NCI-H146 (cell line): ENCODE measurements at places on chromosomes 12 and 14.

DNA sequence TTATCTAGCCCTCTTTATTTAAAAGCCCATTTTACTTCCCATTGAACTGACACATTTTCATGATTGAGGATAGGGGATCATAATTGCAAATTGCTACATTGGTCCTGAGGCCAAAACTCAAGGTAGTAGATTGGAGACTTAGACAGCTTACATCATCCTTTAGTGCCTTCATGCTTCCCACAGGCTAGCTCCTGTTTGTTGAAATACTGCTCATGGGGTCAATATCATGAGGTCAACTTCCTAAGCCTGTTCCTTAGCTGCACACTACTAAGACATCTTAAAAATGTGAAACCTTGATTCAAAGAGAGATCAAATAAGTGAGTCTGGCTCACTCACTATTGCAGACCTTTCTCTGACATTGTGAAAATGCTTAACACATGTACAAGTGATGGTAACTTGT, 113.0 kb downstream of the TBC1D30 start:
- no peak for DNase-seq

DNA sequence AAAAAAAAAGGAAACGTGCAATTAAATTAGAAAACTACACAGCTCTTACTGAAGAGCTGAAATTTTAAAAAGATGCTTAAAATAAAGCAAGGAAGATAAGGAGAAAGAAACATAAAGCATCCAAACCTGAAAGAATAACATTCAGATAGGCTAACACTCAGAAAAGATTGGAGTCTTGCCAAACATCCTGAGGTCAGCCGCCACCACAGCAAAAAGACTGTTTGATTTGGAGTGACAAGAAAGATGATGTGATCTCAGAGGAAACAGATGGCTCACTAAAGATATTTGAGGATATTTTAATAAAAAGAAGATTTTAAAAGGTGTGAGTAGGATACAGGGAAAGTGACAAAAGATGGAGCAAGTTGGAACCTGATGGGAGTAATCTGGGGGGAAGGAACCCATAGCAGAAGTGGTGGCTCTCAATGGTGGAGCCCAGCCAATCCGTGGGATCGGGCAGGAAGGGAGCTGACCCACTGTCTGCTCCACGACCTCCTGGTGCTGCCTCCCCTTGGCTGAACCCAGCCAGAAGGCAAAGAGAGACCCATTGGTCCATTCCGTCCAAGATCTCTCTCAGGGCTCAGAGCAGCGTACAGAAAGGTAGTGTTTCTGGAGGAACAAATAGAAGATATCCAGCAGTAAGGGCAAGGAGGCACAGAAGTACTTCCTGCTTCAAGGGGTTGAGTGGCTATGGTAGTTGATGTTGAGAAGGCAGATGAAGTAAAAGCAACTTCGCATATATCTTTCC, 469.6 kb downstream of the RGS6 start:
- no peak for DNase-seq

GRCh38 chr14:102923925-102924486, 1.5 kb downstream of the AMN start:
- no peak for DNase-seq

- no peak for DNase-seq
Measured at GRCh38 chr12:26331960-26332359, 136.6 kb downstream of the SSPN start.

- DNase-seq, result no peak
Measured at GRCh38 chr14:65986041-65986440, 500.1 kb upstream of the CCDC196 start.

DNA sequence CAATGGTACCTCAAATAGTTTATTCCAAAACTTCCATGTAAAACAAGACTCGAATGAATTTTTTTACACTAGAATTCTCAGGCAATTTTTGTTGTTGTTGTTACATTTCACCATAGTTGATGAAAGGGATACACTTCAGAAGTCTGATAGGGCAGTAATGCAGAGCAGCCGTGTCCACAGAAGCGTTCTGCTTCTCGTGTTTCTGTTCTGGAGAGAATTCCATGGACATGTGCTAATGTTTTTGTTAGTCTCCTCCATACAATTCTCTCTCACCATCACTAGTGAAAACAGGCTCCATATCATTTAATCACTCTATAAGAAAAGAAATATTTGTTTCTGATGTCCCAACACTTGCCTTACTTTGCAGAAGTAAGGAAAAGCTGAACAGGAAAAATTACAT, 606.1 kb downstream of the SLC16A7 start:
- no peak for DNase-seq

GRCh38 chr14:100679707-100680438, 46.8 kb upstream of the DLK1 start:
- DNase-seq, result no peak

DNA sequence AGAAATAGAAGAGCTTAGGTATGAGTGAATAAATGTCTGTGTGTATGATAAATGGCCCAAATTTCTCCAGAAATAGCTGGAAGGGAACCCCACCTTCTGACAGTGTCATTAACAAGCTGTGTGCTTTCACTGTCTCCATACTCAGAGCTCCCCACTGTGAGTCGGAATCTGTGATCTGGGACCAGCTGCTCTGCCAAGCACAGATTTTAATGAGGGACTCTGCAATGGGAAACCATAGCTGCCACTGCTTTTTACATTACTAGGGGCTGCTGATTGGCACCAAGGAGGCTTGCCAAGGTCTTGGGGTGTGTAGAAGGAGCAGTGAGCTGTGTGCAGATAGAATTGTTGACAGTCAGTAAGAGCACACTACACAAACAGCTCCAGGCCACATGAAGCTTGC, 244.2 kb upstream of the CCDC196 start:
- DNase-seq, result no peak

- DNase-seq, result no peak
Measured at GRCh38 chr12:54024581-54025305, 3.5 kb upstream of the HOXC6 start.

DNA sequence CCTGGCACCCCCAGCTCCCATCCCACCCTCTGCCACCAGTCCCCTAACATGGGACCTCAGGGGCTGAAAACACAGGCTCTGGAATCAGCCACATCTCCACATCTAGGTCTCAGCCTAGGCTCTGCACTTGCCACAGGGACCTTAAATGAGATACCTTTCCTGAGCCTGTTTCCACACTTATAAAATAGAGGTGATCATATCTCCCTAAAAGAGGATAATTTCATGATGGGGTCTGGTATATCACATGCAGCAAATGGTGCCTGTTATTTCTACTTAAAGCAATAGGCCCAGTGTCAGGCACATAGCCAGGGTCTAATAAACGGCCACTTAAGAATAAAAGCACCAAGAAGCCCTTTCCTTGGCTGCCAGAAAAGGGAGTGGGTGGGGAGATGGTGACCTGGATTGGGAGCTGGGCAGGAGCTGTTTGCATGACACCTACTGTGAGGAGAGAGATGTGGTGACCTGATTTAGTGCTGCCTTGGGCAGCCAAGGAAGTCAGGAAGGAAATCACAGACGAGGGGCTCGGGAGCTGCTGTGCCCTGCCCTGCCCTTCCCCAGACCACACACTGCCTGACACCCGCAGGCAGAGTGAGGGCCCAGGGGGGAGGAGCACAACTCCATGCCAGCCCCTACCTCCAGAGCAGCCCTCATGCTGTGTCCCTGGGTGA, 71.2 kb downstream of the IRF2BPL start:
- DNase-seq, result no peak

- no peak for DNase-seq
Measured at GRCh38 chr14:50083467-50084337, 32.7 kb downstream of the VCPKMT start.

DNA sequence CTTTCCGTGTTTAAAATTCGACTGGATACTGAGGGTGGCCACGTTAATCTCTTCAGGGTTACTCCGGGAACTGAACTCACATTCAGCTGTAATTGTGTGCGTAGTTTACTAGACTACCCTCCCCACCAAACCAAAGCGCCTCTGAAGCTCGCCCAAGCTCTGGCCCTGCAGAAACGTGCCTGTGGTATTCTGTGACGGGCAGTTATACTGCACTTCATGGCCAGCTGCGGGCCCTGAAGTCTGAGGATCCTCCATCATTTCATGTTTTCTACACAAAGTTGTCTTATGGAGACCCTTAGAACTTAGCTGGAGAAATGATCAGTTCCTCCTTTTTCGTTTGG, 688 bp downstream of the ZNF26 start:
- no peak for DNase-seq

GRCh38 chr12:64253356-64253755, 31.3 kb upstream of the KICS2 start:
- no peak for DNase-seq

GRCh38 chr12:90888316-90888715, 66.7 kb downstream of the CCER1 start:
- DNase-seq, result no peak
